ENCODE measurements at places on chromosomes 1 and 21.

- peak; percentile 96 for DNase-seq
Observed at GRCh38 chr1:156746728-156747631, 4.5 kb downstream of the HDGF start.

GRCh38 chr1:235181561-235182245 is 20.7 kb upstream of the RBM34 start:
- DNase-seq, result no peak

- DNase-seq, result peak; percentile 60
Observed at GRCh38 chr1:198623752-198624647, 14.8 kb upstream of the PTPRC start.

GRCh38 chr1:220454155-220454777 is 73.7 kb upstream of the MARK1 start:
- DNase-seq, result peak; percentile 27

GRCh38 chr1:237478082-237478481 is 412.6 kb downstream of the ZP4 start:
- DNase-seq, result no peak

DNA sequence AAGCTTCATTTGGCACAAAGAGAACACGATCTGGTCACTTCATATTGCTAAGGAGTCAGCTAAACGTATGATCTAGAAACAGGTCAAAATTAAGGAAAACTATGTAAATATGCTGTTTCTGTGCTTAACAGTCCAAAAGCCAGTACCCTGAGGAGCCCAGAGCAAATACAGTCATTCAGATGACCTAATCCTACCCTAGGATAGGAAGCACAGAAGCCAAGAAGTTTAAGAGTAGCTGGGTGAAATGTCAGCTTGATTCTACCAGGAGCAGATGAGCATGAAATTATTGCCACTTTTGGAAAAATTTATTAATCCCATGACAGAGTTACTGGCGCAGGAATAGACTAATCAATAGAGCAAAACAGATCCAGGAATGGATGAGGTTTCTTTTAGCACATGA is 18.3 kb downstream of the SORT1 start:
- no peak for DNase-seq
